ENCODE measurements at places on chromosomes 2 and 18. TPM values are rescaled to one million over a fixed set of nuclear protein-coding genes. Genes with fewer than 3 reads are reported as not detected.

Gene STARD6
- polyA plus RNA-seq = not detected

Gene ATAD2B
- polyA plus RNA-seq = 11.6 TPM

Gene EPAS1
- 31.2 TPM for polyA plus RNA-seq

Gene GALNT14
- 2.7 TPM for polyA plus RNA-seq

Gene RGPD8
- 3.5 TPM for polyA plus RNA-seq

Gene ANKRD62
- not detected for polyA plus RNA-seq

Gene HOXD10
- 0.15 TPM for polyA plus RNA-seq

DNA sequence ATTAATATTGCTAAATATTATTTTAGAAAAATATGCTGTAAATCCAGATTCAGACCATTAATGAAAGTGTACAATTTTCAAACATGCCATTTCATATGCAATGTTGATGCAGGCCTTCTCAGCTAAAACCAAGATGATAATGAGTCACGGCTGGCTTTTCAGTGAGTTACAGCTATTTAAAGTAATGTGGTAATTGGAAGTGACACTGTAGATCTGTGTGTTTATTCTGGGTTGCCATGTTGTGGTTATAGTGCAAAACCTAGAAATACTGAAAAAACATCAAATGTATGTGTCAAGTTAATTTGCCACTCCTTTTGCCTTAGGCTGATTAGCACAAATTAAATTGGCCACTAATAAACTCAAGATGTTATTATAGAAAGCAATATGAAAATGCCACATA, 506.6 kb downstream of the ERBB4 start:
- no peak for DNase-seq

GRCh38 chr2:236985761-236986339, 99.8 kb upstream of the COPS8 start:
- no peak for DNase-seq

GRCh38 chr2:155748131-155748530, 584.4 kb downstream of the NR4A2 start:
- DNase-seq = peak; percentile 3

- DNase-seq = no peak
These were observed 69.3 kb downstream of the CD226 start for GRCh38 chr18:69878213-69878933.

DNA sequence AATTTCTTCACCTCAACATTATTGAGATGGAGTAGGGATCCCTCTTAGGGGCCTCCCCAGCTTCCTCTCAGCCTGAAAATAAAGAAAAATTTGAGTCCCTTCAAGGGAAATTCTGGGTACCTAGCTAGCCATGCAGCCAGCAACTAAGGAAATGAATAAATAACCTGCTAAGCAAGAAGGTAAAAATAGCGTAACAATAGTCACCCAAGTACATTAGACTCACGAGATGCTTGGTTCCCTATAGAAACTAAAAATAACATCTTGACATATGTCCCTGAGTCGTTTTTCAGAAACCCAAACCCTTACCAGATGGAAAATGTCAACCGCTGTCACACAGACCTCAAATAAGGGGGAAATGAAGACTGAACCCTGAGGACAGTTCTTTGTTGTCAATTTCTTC, 51.9 kb downstream of the CACNB4 start:
- no peak for DNase-seq

DNA sequence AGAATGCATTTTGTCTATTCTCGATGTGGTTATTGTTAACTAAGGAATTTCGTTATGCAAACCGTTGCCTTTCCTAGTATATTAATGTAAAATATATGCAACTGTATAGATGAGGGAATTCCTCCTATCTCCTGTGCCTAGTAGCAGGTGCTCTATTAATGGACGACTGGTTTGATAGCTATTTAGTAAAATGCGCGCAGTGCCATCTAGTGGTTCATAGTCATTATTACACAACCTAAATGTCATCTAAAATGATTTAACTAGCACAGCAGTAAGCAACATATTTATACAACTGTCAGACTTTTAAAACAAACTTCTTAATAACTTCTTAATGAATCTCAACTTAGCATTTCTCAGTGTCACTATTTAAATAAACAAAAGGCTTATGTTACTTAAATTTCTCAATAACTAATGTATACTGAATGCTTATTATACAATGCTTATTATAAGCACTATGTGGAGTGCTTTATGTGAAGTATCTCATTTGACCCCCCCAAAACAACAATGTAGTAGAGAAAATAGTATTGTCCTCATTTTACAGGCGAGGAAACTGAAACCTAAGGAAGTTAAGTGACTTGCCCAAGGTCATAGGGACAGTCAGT, 77.9 kb downstream of the DTNA start:
- peak; percentile 53 for DNase-seq

DNA sequence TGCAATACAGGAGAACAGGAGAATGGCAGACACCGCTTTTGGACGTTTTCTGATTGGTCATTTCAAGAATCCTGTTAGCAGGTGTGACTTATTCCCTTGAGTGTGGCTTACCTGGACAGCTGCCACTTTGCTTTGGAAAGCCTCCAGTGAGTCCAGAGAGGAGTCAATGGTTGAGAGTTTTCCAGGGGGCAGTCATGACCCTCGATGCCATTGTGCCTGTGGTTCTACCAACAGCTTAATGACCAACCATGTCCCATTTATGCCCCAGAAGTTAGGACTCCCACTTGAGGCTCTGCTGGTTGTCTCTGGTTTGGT, 12.4 kb downstream of the IGFBP2 start:
- DNase-seq = no peak

DNA sequence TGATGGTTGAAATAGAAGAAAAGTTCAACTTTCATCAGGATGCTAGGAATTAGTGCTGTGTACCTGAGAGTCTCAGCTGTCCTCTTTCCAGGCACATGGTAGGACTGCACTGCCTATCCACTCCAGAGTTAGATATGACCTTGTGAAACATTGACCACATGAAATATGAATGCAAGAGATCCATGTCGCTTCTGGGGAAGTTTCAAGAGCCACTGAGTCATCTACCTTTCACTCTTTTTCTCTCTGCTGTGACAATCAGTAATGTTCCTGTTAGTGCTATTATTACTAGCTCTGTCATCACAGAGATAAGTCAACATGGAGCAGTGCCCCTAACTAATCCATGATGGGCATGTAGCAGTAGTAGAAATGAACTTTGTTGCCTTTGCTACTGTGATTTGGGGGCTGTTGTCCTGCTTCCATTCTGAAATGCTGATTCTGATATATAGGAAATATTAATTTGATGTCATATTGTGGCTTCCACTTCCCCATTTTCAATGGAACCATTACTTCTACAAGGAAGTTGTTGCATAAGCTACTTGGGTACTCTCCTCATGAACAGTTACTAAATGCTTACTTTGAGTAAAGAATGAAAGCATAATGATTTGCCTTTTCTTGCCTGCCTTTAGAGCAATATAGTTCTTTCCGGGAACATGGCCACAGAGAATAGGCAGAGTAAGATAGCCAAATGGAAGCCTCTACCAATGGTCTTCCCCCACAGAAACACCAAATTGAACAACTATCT, 192.8 kb upstream of the ZNF521 start:
- no peak for DNase-seq

GRCh38 chr2:237137626-237138323, 52.1 kb downstream of the COPS8 start:
- DNase-seq = no peak

- peak; percentile 81 for DNase-seq
These were observed 51.0 kb downstream of the LDLRAD4 start for GRCh38 chr18:13269521-13270011.

All from muscle of back (tissue), 13 donors.